ENCODE measurements at places on chromosomes 3 and 15. TPM values are rescaled to one million over a fixed set of nuclear protein-coding genes. Genes with fewer than 3 reads are reported as not detected.

NKIRAS1 gene
- 30.9 TPM for total RNA-seq

MYO5C gene
- 22.3 TPM for total RNA-seq

BUB1B gene
- total RNA-seq: 129 TPM

ISLR2 gene
- total RNA-seq: not detected

DNA sequence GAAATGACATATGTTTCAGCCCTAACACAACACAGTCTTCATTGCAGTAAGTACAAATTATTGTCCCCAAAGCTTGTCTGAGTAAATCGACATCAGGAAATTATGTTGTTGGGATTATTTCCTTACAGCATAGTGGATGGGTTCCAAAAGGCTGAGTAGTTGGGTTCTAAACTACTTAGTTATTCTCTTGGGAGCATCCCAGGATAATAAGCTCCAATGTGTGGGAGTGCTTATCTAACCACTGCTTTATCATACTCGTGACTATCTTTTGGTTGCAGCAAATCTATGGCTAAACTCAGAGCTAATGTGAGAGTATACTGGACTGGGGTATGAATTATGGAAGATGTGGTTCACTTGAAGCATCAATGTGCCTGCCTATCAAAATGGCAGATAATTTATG lies 128.5 kb downstream of the RBMS3 start:
- DNase-seq: no peak

SUSD5 gene
- 3.1 TPM for total RNA-seq

DNA sequence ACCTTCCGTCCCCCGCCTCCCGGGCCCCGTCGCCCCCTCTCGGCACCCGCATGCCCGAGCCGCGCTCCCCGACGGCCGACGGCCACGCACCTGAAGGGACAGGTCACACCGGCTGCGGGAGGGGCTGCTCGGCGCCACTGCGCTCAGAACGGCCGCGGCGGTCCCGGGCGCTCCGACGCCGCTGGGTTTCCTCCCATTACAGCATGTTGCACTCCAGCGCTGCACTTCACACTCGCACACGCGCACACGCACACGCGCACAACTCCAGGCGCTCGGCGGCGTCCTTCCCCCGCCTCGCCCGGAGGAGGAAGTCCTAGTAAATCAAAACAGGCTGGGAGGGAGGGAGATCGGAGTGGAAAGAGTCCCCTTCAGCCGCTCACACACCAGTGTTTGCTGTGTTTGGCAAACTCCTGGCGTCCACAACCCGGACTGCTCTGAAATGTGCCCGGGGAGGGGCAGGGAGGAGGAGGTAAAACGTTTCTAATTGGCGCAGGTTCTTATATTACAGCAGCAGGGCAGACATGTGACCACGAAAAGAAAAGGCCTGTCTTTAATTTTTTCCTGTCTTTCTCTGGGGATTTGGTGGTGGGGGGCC lies 76.7 kb upstream of the VGLL4 start:
- DNase-seq: peak; percentile 77

DNA sequence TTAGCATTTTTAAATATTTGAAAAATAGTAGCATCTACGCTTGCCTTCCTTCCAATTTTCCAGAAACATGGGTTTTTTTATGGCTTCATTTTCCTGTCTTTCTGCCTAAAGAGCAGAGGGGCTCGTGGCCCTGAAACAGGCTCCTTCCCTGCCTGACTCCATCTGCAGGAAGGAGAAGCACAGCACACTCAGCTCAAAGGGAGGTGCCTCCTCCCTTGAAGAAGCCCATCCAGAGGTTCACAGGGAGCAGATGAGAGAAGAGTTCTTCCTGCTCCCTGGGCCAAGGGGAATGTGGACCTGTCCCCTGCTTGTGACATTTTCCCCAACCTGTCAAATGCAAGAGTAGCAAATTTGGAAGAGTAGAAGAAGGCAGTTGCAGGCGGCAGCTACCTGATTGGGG lies 55.8 kb downstream of the BBX start:
- DNase-seq: no peak

GRCh38 chr3:148955544-148956346 lies 35.6 kb upstream of the GYG1 start:
- peak; percentile 76 for DNase-seq

SNURF gene
- total RNA-seq: 21.1 TPM

DNA sequence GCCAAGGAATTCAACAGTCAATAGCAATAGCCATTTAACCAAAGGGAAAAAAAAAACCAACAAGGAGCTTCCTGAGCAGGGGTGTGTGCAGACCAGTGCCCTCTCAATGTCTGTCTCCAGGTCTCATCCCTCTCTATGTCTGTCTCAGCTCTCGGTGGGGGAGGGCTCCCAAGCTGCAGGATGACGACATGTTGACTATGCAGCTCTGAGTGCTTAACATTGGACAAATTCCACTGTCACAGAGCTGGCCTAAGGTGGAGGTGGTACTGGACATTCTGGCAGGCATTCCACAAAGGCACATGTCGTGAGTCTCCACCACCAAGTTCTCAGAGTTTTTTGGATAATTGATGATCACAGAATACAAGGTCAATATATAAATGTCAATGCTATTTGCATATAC lies 2.0 kb upstream of the CAPN7 start:
- DNase-seq: peak; percentile 7

GRCh38 chr3:79081335-79081734 lies 686.5 kb downstream of the ROBO1 start:
- peak; percentile 7 for DNase-seq

- peak; percentile 74 for DNase-seq
These were observed 348.6 kb downstream of the PLCL2 start for GRCh38 chr3:17233398-17233800.

SH3GL3 gene
- 3.8 TPM for total RNA-seq

GRCh38 chr3:152071924-152072323 lies 196.8 kb upstream of the MBNL1 start:
- DNase-seq: peak; percentile 25

FGF12 gene
- total RNA-seq: 6.6 TPM

GRCh38 chr3:161137260-161137659 lies 32.1 kb upstream of the B3GALNT1 start:
- DNase-seq: no peak

DNA sequence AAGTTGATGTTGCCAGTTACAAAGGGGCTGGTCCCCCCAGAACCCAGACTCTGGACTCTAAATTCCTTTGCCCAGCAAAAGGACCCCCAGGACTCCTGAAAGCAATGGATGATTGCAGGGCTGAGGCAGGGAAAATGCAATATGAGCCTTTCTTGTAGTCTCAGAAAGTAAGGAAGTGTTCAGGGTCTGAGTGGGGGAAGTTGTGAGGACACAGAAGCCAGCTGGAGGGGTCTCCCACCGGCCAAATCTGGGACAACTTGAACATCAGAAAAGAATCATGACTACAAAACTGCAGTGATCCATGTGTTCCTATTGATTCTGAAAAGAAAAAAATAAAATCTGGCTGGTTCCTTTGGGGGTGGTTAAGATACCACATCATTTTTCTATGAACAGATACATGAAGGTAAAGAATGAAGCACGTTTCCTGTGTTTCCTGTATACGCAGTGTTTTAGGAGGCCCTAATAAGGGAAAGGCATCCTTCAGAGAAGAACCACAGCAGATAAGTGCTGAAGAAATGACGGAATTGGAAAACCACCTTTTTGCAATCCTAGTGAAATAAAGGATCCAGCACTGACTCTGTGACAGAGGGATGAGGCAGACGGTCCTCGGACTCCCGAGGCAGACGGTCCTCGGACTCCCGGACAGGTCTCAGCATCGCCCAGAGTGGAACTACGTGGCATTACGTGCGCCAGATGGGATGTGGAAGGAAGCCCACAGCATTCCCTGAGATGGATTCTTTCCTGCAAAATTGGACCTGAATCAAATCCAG lies 22.2 kb upstream of the GRIP2 start:
- no peak for DNase-seq

- no peak for DNase-seq
These were observed 34.2 kb upstream of the TSEN2 start for GRCh38 chr3:12449889-12450682.

DNA sequence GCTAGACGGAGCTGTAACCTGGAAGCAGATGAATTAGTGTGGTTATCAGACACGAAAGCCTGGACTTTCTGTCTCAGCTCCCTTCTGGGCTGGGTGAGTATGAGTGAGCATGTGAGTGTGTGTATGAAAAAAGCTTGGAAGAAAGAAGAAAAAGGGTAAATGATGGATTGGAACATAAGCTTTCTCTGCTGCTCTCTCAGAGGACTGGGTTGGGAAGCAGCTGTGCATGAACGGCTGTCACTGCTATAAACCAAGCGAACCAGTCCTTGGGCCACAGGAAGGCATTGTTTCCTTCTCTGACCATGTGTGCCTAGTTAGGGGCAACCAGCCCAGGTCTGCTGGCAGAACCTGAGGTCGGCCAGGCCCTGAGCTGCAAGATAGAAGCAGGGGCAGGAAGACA lies 37.0 kb downstream of the UMPS start:
- no peak for DNase-seq

Data from neural progenitor cell (in vitro differentiated cells).